ENCODE measurements at places on chromosomes 7 and 10.

GRCh38 chr10:93438613-93439253 is 43.4 kb downstream of the MYOF start:
- peak; percentile 76 for DNase-seq

DNA sequence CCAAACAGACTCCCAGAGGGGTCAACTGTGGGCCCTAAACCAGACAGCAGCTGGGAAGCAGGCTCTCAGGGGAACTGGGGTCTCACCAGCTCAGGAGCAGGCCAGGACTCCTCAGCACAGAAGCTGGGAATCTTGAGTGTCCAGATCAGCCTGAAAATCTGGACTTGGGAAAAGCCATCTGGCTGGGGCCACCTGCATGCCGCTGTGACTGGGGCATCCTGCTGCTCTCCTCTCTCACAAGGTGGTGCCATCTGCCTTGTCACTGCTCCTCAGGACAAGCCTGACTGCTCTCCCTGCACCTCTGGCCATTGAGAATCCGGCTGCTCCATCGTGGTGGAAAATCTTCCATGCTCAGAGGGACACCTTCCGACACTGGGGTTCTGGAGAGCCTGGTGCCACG is 141.4 kb downstream of the PLPP4 start:
- no peak for DNase-seq

GRCh38 chr10:89981891-89982290 is 280.5 kb downstream of the KIF20B start:
- no peak for DNase-seq

DNA sequence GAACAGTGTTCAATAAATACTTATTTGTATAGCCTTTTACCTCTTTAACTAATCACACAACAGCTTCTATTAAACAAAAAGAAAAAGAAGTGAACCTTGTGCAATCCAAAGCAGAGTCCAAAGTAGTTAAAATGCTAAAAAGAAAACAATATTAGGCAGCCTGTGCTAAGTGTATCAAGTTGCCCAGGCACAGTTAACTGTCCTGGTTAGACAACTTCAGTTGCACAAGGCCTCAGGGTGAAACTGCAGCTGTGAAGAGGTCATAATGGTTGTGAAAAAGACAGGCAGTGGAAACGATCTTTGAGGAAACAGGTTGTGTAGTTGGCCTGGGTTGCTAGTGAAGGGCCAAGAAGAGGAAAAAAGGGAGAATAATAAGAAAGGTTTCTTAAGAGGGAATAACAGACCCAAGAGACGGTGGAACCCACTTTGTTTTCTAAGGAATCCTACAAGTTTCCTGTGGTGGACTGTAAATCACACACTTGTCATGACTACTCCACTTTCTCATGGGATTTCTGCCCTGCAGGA is 6.0 kb upstream of the CROT start:
- DNase-seq = peak; percentile 10

DNA sequence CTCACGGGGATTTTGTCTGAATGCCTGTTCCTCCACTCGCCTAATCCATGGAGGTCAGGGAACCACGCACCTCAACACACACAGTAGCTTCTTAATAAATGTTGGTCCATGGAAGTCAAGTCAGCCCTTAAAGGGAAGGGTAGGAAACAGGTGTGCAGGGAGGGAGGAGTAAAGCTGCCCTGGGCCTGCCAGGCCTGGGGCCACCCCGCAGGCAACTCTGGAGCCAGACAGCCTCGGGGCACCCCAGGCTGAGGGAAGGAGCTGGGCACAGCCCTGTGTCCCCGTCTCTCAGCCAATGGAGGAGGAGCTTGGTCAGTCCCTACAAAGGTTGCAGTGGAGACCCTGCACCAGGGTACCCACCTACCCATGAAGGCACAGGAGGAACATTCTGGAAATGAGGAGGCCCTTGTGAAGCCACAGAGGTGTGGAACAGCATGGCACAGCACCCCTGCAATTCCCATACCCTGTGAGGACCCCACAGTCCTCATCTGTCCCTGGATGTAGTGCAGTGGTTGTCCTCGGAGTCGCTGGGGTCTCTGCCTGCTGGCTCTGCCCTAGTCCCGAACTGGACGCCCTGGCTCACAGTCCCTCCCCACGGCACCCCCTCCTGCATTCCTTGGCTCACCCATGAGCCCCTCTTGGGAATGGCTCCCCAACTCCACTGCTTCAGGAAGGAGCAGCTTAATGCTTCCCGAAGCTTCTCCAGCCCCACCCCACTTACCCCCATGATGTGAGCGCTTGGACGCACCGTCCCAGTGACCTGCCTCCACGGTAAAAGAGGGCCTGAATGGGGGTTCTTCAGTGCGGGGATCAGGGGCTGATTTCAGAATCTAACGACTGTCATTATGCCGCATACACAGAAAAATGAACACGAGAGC is 79.2 kb upstream of the INSIG1 start:
- no peak for DNase-seq

- DNase-seq = no peak
These were observed 28.9 kb downstream of the ADAP1 start for GRCh38 chr7:925601-926000.

GRCh38 chr7:105097619-105098018 is 83.6 kb downstream of the KMT2E start:
- no peak for DNase-seq

DNA sequence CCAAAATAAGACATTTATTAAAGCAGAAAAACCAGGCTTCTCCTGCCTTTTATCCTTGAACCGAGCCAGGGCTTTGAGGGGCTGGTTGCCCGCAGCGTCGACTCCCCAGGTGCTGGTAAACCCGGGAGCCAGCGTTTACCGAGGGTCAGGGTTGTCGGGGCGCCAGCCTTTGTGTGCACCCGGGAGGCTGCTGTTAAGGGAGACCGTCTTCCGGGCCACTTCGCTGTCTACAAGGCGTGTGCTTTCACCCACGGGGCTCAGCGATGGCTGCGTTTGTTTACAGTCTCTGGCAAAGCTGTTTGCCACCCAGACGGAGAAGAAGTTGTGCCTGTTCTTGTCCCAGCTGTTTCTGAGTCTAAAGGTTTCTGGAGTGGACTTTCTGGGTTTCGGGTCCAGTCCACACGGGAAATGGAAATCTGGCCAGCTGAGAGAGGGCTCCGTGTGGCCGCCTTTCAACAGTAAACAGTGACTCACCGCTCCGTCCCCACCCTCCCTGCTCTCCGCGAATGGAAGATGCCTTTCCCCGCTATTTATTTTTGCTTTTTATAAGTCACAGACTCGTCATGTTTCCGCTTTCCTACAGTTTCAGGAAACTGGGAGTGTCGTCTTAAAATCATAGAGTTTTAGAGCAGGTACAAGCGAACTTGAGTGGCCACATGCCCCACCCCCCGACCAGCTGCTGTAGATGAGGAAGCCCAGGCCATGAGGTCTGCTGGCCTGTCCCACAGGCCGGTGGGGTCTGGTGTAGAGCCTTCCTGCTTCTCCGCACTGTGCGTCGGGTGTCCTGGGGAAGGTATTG is 2.2 kb downstream of the MAFK start:
- DNase-seq = peak; percentile 60

GRCh38 chr10:6409971-6410643 is 170.0 kb downstream of the PRKCQ start:
- no peak for DNase-seq

DNA sequence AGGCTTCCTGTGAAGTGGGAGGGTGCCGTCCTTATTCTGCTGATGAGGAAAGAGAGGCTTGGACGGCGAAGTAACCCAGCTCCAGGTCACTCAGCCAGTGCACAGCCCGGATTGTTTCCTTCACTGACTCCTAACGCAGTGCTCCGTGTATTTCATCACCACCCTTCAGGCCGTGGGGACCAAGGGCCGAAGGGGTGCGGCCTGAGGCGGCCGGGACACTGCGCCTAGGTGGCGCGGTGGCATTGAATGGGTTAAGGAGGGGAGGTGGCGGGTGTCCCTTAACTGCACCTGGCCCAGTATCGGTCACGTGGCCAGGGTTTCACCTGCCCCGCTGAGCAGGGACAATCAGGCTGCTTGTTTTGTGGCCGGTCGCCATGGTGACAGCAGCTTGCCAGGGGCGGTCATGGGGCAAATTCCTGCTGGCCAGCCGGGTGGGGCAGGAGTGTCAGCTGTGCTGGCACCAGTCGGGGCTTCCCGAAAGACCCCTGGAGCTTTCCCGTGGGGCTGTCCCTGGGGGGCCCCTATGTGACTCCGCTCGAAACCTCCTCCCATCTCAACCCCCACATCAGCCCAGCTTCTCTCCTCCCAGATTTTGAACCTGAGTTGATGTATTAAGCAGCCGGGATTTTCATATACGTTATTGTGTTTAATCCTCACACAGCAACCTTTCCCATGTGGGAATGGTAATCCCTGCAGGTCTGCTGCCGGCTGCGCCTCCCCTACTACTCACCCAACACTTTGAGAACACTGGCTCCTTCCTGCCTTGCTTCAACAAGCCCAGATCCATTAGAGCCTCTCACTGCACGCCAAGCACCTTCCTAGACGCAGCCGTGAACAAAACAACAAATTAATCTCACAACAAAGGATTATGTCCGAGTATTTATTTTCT is 4.4 kb upstream of the ABHD11 start:
- DNase-seq = peak; percentile 87

GRCh38 chr7:68434857-68435256 is 1163.4 kb upstream of the AUTS2 start:
- DNase-seq = no peak

GRCh38 chr7:17903337-17903736 is 37.0 kb downstream of the SNX13 start:
- no peak for DNase-seq

DNA sequence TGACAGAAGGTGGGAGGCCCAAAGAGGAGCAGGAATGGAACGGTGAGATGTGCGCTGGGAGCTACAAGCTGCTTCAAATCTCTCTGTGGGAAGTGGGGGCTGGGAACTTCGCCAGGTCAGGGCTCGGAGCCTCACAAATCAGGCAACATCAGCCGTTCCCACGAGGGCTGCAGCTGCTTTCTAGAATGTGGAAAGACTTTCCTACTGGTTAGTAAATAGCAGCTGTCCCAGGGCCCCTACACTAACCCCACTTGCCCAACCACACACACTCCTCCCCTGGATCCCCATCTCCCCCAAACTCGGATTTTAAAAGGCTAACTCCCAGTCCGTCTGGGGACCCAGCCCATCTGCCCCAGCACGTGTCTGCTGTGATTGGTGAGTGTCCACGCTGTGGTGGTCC is 40.6 kb upstream of the PITRM1 start:
- no peak for DNase-seq

- DNase-seq = no peak
These were observed 1.9 kb upstream of the NDST2 start for GRCh38 chr10:73813333-73813732.

GRCh38 chr10:79018521-79019011 is 50.2 kb upstream of the ZMIZ1 start:
- DNase-seq = no peak

DNA sequence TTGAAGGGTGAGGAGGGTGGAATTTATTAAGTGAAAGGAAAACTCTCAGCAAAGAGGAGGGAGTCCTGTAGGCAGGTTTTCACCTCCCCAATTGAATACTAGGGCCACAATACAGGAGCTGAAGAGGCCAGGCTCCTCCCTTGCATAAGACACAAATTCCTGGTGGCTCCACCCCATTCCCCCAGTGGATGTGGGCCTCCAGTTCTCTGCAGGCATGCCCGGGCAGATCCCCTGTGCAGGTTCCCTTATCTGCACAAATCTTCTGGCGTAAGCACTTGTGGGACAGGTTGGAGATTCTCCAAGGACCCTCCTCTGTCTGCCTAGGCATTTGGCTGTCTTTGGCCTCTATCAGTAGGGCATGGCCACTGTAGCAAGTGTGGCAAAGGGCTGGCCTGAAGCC is 847.1 kb upstream of the MBL2 start:
- DNase-seq = no peak

GRCh38 chr7:54888067-54888733 is 129.2 kb upstream of the SEC61G start:
- DNase-seq = peak; percentile 44

DNA sequence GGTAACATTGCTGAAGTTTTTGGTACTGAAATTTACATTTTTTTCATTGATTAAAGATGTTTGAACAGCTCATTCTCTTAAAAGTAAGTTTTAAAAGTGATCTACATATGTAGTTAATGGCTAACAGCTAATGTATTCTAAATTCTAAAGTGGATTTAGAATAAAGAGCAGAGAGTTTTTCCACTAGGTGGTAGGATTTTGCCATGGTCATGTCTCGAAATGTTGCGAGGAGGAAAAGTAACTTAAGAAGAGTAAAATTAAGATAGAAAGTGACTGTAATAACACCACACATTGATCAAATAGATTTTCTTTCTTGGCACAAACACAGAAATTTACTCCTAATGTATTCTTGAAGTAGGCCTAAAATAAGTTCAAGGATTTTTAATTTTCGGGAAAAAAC is 19.8 kb downstream of the LSMEM1 start:
- no peak for DNase-seq

GRCh38 chr7:84477786-84478478 is 283.3 kb upstream of the SEMA3A start:
- DNase-seq = no peak

- DNase-seq = no peak
These were observed 23.3 kb downstream of the PRKG1 start for GRCh38 chr10:51097546-51097945.

All from right kidney (tissue), 9 donors.